Smooth muscle cell of trachea (primary cell): ENCODE measurements at places on chromosomes 3 and 15. TPM values are rescaled to one million over a fixed set of nuclear protein-coding genes. Genes with fewer than 3 reads are reported as not detected.

The FAM107A gene
- under 0.01 and 0.15 TPM in 2 replicates for total RNA-seq

The ANKRD63 gene
- total RNA-seq, result not detected in 2 replicates

The HYKK gene
- 2.3 and 3.5 TPM in 2 replicates for total RNA-seq

The ADGRG7 gene
- not detected in 2 replicates for total RNA-seq

The CLDN1 gene
- 0.15 and 0.50 TPM in 2 replicates for total RNA-seq

The CHRNA7 gene
- total RNA-seq, result under 0.01 TPM in 1 of 2 replicates, not detected in the other

The TGM5 gene
- total RNA-seq, result not detected in 2 replicates

The CFAP92 gene
- 0.17 TPM in 1 of 2 replicates, not detected in the other for total RNA-seq

The GOLGA6B gene
- not detected in 2 replicates for total RNA-seq

The GPR149 gene
- total RNA-seq, result not detected in 2 replicates

The CFAP20DC gene
- total RNA-seq, result 4.8 and 6.8 TPM in 2 replicates

The PLSCR2 gene
- not detected in 2 replicates for total RNA-seq

The TRIM59 gene
- 14.6 and 46.5 TPM in 2 replicates for total RNA-seq

The STRIT1 gene
- total RNA-seq, result not detected in 2 replicates

The SNUPN gene
- total RNA-seq, result 32.9 and 34.8 TPM in 2 replicates

The GOLGA8G gene
- not detected in 2 replicates for total RNA-seq

The GBE1 gene
- total RNA-seq, result 250 and 255 TPM in 2 replicates

The OSTN gene
- 0.17 and 0.44 TPM in 2 replicates for total RNA-seq

The CYP1A2 gene
- total RNA-seq, result not detected in 2 replicates

The EAF2 gene
- total RNA-seq, result 0.87 and 0.99 TPM in 2 replicates

The SENP7 gene
- total RNA-seq, result 10.3 and 16.4 TPM in 2 replicates

The SI gene
- total RNA-seq, result not detected in 2 replicates

The NAALADL2 gene
- 19.2 and 19.7 TPM in 2 replicates for total RNA-seq

The NMB gene
- 3.6 and 6.8 TPM in 2 replicates for total RNA-seq

The CTDSPL gene
- total RNA-seq, result 31.4 and 38.3 TPM in 2 replicates

The CPNE4 gene
- not detected in 2 replicates for total RNA-seq

The SLC51B gene
- 0.66 and 1.5 TPM in 2 replicates for total RNA-seq

The TLR9 gene
- under 0.01 and 0.17 TPM in 2 replicates for total RNA-seq

The ZBBX gene
- not detected in 2 replicates for total RNA-seq

The GDPGP1 gene
- total RNA-seq, result 5.5 and 10.4 TPM in 2 replicates

The PGBD4 gene
- total RNA-seq, result 2.2 and 2.3 TPM in 2 replicates

The DNASE1L3 gene
- total RNA-seq, result not detected in 2 replicates

The TRIM69 gene
- total RNA-seq, result 26.0 and 28.2 TPM in 2 replicates

The GOLGA8M gene
- total RNA-seq, result 0.73 and 1.2 TPM in 2 replicates

The SLC2A2 gene
- total RNA-seq, result not detected in 2 replicates

The VEPH1 gene
- 63.0 and 91.0 TPM in 2 replicates for total RNA-seq

The EXD1 gene
- under 0.01 TPM in 1 of 2 replicates, not detected in the other for total RNA-seq

The A4GNT gene
- not detected in 2 replicates for total RNA-seq

The ZPLD1 gene
- total RNA-seq, result not detected in 2 replicates

The CRYGS gene
- 0.83 and 2.0 TPM in 2 replicates for total RNA-seq

The PLXNB1 gene
- total RNA-seq, result 41.3 and 76.4 TPM in 2 replicates

The DAZL gene
- total RNA-seq, result not detected in 2 replicates

The SCAANT1 gene
- total RNA-seq, result not detected in 2 replicates

The CLRN1 gene
- total RNA-seq, result not detected in 2 replicates

The CCR1 gene
- 4.5 and 7.6 TPM in 2 replicates for total RNA-seq

The LMAN1L gene
- total RNA-seq, result 0.15 TPM in 1 of 2 replicates, not detected in the other

The GASK1A gene
- 1.6 and 4.5 TPM in 2 replicates for total RNA-seq

The LMOD3 gene
- total RNA-seq, result under 0.01 and 0.15 TPM in 2 replicates

The GPR62 gene
- under 0.01 TPM in 1 of 2 replicates, not detected in the other for total RNA-seq

The ANKRD34C gene
- not detected in 2 replicates for total RNA-seq

The SLITRK3 gene
- total RNA-seq, result not detected in 2 replicates

The EXOSC7 gene
- 31.9 and 56.6 TPM in 2 replicates for total RNA-seq
